Karpas-422 (cell line): ENCODE measurements at places on chromosomes 11 and 22. TPM values are rescaled to one million over a fixed set of nuclear protein-coding genes. Genes with fewer than 3 reads are reported as not detected.

DNA sequence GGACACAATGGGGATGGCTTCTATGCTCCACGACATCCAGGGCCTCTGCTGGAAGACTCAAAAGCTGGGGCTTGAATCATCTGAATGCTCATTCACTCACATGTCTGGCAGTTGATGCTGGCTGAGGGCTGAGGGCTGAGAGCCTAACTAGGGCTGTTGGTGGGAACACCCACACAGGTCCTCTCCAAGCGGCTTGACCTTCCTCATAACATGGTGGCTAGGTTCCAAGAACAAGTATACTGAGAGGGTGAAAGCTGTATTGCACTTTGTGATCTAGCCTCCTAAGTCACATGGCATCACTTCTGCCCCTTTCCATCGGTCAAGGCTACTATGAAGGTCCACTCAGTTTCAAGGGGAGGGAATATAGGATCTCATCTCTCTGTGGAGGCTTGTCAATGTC lies 7.5 kb downstream of the TMEM151A start:
- DNase-seq, result no peak

GRCh38 chr11:3154001-3154599 lies 11.0 kb downstream of the OSBPL5 start:
- DNase-seq, result no peak

DNA sequence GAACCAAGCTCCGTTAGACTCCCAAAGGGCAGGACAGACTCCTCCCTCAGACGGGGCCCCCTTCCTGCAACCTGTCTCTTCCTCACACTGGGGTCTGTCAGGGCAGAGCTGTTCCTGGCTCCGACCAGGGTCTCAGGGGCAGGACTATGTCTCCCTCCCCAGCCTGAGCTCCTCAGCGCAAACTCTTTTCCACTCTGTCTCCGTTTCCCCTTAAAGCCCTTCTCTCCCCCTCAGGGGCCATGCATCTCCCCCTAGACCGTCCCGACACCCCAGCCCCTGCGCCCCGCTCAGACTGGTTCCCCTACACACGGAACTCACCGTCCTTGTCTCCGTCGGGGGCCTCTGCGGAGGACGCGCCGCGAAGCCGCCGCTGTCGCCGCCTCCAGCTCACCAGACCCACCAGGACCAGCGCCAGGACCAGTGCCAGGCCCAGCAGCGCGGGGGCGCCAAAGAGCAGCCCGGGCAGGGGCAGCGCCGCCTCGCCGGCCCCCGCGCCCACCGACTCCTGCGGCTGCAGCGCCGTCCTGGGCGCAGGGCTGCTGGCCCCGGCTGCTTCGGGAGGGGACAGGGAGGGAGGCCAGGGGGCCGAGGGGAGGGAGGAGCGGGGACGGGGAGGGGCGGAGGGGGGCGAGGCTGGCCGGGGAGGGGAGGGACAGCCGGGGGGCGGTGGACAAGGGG lies 684 bp downstream of the TNFRSF13C start:
- DNase-seq, result peak; percentile 93

GRCh38 chr11:110329445-110329844 lies 33.0 kb upstream of the RDX start:
- DNase-seq, result no peak

DNA sequence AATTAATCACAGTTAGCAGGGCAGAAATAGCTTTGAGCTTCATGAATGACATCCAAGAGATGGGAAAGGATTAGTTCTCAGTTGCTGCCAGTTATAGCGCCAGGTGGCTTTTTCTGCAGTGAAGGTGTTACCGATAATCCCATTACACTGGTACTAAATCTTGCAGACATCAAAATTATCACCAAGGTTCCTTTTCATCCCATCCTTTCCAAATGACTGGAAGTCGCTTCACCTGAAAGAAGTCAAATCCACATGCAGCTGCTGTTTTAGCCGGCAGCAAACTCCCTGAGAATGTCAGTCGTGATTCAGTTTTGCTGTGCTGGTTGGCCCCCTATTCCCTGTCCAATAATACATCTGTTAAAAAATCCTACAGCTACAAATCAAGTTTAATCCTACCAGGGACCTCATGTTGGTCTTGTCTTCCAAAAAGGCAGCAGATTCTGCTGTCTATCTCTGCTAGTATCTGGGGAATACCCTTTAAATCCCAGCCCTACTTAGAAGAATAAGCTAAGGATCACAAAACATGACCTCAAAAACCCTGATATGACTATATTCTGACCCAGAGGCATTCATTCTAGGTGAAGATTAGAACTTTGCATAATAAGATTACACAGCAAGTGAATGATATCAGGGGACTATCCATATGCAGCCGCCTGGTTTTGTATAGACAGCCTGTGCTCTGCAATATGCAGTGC lies 31.7 kb downstream of the IMMP1L start:
- DNase-seq, result no peak

GRCh38 chr22:36211237-36211861 lies 9.7 kb upstream of the APOL4 start:
- no peak for DNase-seq

GRCh38 chr22:35051013-35051535 lies 14.9 kb upstream of the ISX start:
- DNase-seq, result no peak

DNA sequence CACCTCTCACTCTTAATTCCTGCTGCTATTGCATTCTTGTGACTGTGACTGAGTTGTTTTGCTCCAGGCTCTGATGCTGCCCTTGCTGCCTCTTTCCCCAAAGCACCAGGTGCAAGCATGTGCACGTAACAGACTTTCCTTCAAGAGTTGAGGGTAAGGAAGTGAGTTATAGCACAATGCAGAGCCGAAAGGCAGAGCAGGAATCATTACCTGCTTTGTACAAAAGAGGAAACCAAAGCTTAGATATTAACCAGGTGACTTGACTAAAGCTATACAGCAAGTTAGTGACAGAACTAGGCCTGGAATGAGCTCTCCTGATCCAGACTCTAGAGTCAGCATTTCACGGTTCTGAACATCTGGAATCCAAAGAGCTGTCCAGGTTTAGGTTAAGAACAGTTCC lies 33.6 kb downstream of the NEU3 start:
- DNase-seq, result no peak

DNA sequence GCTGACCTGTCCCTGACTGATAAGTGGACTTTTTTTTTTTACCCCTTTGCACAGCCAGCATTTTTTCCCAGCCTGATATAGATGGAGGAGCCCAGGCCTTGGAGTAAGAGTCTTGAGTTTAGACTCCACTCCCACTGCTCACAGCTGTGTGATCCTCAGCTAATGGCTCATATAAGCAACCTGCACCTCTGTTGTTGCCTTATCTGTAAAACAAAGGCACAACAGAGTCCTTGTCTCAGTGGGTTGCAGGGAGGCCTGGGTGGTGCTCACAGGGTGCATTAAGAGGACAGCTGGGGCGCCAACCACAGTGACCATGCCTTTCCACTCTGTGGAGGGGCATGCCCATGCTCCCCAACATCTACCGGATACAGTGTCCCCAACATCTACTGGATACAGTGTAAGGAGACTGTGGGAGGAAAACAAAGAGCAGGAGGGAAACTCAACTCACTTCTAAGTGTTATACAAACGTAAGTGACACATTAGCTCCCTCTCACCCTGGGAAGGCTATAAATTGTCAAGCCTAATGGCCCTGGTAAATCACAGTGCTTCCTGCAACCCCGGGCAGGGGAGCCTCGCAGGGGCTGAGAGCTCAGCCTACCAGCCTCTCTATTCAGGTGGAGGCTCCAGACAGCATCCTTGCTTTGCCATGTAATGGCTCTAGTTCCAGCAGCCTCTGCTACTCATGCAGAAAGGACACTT lies 109.5 kb downstream of the TENM4 start:
- no peak for DNase-seq

The HMOX1 gene
- total RNA-seq, result 1.3 and 1.8 TPM in 2 replicates

The TRIM51 gene
- not detected in 2 replicates for total RNA-seq

The WNT11 gene
- total RNA-seq, result 0.07 and 0.30 TPM in 2 replicates

The APOL4 gene
- total RNA-seq, result not detected in 2 replicates

The RAB38 gene
- total RNA-seq, result 0.97 and 2.6 TPM in 2 replicates
